ENCODE measurements at places on chromosomes 2 and 18. TPM values are rescaled to one million over a fixed set of nuclear protein-coding genes. Genes with fewer than 3 reads are reported as not detected.
A peak's percentile ranks its signal among the peaks of the same experiment; 100 is the strongest.

- no peak for DNase-seq
- no peak overlapping the region for H3K27ac ChIP-seq
- no peak overlapping the region for H3K4me3 ChIP-seq
- no peaks in the 10 kb centered on the region for H3K4me1 ChIP-seq
- H3K27me3 ChIP-seq, result no peaks in the 10 kb centered on the region
- no peaks in the 10 kb centered on the region for H3K36me3 ChIP-seq
Observed at GRCh38 chr2:60356346-60356745, 197.1 kb downstream of the BCL11A start.

GRCh38 chr18:35122586-35123224 lies 81.5 kb downstream of the MAPRE2 start:
- DNase-seq, result peak; percentile 64
- H3K36me3 ChIP-seq, result no peaks in the 10 kb centered on the region
- H3K27me3 ChIP-seq, result no peaks in the 10 kb centered on the region
- no peak overlapping the region for H3K4me3 ChIP-seq
- H3K27ac ChIP-seq, result peak overlapping the region; percentile 46
- peaks cover 21% of the 10 kb centered on the region for H3K4me1 ChIP-seq

DNA sequence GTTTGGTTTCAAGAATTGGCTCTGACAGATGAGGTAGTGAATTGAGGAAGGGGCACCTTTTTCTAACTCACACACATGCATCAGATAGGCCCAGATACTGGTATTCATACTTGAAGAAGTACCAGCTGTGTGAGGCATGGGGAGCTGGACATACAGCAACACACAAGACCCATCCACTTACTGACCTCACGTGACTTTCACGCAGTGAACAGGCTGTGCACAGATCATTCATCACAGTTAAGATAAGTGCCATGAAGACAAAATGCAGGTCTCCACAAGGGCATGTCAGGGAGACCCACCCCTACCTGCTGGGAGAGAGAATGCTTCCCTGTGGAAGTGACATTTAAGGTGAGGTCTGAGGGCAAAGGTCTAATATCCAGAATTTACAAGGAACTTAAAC lies 38.6 kb downstream of the SP110 start:
- no peaks in the 10 kb centered on the region for H3K4me1 ChIP-seq
- no peak overlapping the region for H3K27ac ChIP-seq
- H3K27me3 ChIP-seq, result no peaks in the 10 kb centered on the region
- H3K36me3 ChIP-seq, result peaks cover 22% of the 10 kb centered on the region

- H3K4me3 ChIP-seq, result no peak overlapping the region
- H3K4me1 ChIP-seq, result peaks cover 13% of the 10 kb centered on the region
- H3K36me3 ChIP-seq, result no peaks in the 10 kb centered on the region
- no peak overlapping the region for H3K27ac ChIP-seq
Observed at GRCh38 chr2:175154661-175155082, 13.3 kb downstream of the ATF2 start.

DNA sequence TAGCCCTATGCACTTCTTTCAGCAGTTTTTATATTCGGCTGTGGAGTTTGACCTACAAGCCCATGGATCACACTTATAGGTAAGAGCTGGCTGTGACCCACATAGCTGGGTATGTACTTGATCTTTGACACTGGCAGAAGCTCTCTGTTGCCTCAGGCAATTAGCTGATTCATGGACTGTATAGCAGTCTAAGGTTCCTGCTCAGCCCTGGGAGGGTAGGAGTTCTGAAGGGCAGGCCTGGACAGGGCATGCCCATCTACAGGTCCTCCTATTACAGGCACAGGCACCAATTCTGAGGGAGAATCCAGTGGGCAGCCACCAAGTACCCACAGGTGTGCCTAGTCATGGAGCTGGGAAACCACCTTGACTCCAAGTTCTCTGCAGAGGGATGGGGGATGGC lies 301.8 kb upstream of the GALNT5 start:
- DNase-seq, result no peak
- H3K4me1 ChIP-seq, result no peaks in the 10 kb centered on the region
- no peaks in the 10 kb centered on the region for H3K27me3 ChIP-seq
- no peak overlapping the region for H3K27ac ChIP-seq

- no peak overlapping the region for H3K27ac ChIP-seq
- DNase-seq, result no peak
- H3K4me1 ChIP-seq, result no peaks in the 10 kb centered on the region
- no peaks in the 10 kb centered on the region for H3K27me3 ChIP-seq
Observed at GRCh38 chr2:226607379-226607778, 192.2 kb downstream of the IRS1 start.

DNA sequence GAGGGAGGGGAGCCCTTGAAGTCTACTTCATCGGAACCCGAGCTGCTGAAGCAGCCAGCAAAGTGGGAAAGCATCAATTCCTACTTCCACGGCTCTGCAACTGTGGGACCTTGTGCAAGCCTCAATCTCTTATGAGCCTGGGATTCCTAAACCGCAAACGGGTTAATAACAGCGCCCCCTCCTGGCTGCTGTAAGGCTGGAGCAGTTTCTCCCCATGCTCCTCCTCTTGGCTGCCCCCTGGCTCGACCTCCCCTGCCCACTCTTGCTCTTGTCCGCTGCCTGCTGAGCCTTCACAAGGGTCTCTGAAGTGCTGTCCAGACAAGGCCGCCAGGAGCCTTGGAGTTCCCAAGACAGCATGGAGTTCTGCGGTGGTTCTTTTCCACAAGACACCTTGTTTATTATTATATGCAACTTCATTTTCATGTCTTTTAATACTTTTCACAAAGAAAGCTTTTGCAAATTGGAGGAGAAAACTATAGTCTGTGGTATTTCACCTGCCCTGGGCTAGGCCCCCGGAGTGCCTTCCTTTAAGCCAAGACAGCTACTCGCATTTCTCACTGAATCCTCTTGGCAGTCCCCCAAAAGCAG lies 157.2 kb downstream of the DDX1 start:
- no peak overlapping the region for H3K4me3 ChIP-seq
- DNase-seq, result peak; percentile 72
- no peaks in the 10 kb centered on the region for H3K27me3 ChIP-seq
- peaks cover 16% of the 10 kb centered on the region for H3K4me1 ChIP-seq
- H3K27ac ChIP-seq, result no peak overlapping the region

DNA sequence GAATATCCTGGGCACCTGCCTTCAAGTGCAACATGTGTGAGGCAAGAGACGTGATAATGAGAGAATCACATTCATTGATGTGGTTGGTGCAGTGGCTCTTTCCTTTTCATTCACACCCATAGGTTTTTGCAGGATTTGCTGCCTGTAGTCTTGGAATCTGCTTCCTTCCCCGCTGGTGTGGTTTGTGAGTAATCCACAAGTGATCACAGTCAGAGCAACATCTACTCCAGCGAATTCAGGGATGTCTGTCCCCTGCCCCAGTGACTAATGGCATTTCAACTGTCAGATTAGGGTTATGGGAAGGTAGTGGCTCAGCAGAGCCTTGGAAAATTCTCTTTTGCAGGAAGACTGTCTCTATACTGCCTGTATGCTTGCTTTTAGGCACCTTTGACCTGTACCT lies 225.5 kb upstream of the RBMS1 start:
- no peaks in the 10 kb centered on the region for H3K36me3 ChIP-seq
- no peak overlapping the region for H3K27ac ChIP-seq
- H3K4me3 ChIP-seq, result no peak overlapping the region

Gene RAB6C
- total RNA-seq, result 0.14 TPM

Gene ITM2C
- total RNA-seq, result 69.3 TPM

Gene MC5R
- total RNA-seq, result 0.18 TPM

Gene CTIF
- total RNA-seq, result 31.5 TPM

Gene RSAD2
- total RNA-seq, result 2.9 TPM

Gene DSG1
- total RNA-seq, result not detected

Gene DES
- 2.0 TPM for total RNA-seq
